Stimulated activated CD4-positive, alpha-beta T cell treated with anti-CD3 and anti-CD28 coated beads, Interleukin-1b, Interleukin-23, amount 100 ng/mL, for 48 hours (primary cell): ENCODE measurements at places on chromosomes 4 and X.

GRCh38 chrX:9670136-9670814 lies 95.4 kb downstream of the GPR143 start:
- DNase-seq, result no peak

DNA sequence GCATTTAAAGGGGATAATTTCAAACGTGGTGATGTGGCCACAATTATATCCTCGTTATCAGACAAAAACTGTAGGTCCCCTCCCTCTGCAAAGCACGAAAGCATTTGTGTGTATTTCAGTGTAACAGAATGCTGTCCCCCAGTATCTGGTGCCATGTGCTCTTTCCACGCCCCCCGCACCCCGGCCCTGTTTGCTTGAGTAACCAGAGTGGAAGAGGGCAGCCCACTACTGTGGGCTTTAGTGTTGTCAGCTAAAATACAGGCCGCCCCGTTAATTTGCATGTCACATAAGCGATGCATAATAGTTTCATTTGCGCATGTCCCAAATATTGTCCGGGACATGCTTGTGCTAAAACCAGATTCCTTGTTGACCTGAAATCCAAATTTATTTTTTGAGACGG lies 110.1 kb downstream of the PHKA2 start:
- DNase-seq, result no peak

GRCh38 chr4:37976991-37977470 lies 16.8 kb downstream of the PTTG2 start:
- peak; percentile 74 for DNase-seq

- DNase-seq, result no peak
These were observed 41.1 kb upstream of the NKAP start for GRCh38 chrX:119984652-119985051.

DNA sequence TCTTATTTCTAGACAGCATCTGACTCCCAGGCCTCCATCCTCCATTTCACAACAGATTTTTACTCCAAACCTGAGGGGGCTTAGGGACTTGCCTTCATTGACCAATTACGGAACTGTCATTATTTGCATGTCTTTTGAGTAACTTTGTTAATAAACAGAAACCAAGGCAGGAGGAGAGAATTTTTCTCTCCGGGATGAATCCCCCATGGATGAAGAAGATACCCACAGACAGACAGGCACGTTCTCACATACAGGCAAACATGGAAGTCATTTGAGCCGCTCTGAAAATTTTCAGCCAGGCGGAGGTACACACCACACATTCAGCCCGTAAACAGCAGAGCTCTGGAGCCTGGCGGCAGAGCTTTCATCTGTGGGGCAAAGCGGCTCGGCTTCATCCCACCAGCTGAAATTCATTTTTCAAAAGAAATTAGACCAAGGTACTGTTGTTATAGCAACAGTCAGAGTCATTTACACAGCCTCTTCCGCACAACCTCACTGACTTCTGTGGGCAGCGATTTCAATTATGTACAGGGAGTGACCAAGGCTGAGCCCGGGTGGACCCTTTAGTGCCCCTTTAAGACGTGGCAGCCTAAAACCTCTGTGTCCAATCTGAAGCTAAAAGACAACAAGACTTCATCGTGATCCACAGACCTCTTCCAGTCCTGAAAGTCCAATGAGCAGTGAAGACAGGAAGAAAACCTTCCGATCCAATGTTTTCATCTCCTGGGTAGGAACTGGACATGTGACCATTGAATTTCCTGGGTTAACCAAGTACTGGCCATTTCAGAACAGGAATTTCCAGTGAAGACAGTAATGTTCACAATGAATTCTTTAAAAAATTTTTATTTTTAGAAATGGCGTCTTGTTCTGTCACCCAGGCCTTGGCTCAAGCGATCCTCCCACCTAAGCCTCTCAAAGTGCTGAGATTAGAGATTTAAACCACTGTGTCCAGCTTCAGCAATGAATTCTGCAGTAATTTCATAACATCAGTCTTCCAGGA lies 237.0 kb downstream of the MGST2 start:
- no peak for DNase-seq

- no peak for DNase-seq
These were observed 499.5 kb downstream of the ANKRD50 start for GRCh38 chr4:124212815-124213630.

GRCh38 chr4:52822972-52823701 lies 39.0 kb upstream of the RASL11B start:
- peak; percentile 18 for DNase-seq

DNA sequence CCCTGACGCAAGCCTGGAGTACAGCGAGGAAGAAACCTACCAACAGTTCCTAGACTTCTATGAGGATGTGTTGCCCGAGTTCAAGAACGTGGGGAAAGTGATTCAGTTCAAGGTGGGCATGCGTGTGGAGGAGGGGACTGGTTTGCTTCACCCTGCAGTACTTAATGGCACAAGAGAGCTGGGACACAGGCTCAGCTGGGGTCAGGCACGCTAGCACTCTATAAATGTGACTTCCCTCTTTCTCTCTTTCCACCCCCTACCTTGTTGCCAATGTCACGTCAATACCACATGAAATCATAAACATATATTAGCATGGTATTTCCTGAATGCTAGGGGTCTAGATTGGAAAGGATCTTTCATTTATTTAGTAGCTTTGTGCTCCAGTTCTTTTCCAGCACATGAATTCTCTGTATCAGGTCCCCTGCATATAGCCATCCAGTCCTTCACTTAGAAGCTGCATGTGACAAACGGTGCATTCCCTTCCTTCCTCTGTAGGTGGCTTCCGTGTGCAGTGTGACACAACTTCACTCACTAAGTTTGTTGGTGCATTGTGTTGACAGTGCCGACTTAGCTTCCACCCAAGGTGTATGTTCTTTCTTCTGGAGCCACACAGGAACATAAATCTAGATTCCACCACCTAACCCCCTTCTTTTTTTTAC lies 25.6 kb downstream of the ZRSR2 start:
- DNase-seq, result peak; percentile 4

- DNase-seq, result no peak
These were observed 365.7 kb upstream of the CPEB2 start for GRCh38 chr4:14636563-14636962.

- no peak for DNase-seq
These were observed 57.2 kb downstream of the USP38 start for GRCh38 chr4:143241892-143242291.

GRCh38 chr4:2800691-2801596 lies 8.1 kb downstream of the SH3BP2 start:
- DNase-seq, result no peak

GRCh38 chr4:39710098-39710896 lies 12.4 kb downstream of the UBE2K start:
- DNase-seq, result no peak

GRCh38 chr4:20254511-20255250 lies 3.0 kb downstream of the SLIT2 start:
- DNase-seq, result no peak

GRCh38 chr4:156695163-156695562 lies 276.4 kb downstream of the PDGFC start:
- DNase-seq, result no peak

- no peak for DNase-seq
These were observed 46.8 kb downstream of the SULT1B1 start for GRCh38 chr4:69713593-69713992.

GRCh38 chrX:33277046-33277445 lies 65.7 kb upstream of the DMD start:
- no peak for DNase-seq

- no peak for DNase-seq
These were observed 55.2 kb upstream of the HGFAC start for GRCh38 chr4:3386526-3386925.

DNA sequence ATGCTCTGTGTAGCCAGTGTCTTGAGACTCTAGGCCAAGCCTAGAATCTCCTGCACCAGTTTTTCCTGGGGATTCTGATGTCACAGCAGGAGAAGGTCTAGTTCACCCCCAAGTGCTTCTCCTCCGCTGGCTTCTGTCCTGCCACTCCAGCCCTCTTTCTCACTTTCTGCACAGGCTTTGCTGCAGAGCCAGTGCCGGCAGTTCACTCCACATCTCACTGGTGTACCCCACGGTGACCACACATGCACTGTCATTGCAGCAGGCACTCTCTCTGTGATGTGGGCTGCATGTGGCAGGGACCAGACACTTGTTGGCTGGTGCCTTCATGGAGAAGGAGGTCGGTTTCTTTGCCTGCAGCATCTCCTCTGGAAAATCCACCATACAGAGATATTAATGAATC lies 643.8 kb upstream of the GALNTL6 start:
- DNase-seq, result no peak

DNA sequence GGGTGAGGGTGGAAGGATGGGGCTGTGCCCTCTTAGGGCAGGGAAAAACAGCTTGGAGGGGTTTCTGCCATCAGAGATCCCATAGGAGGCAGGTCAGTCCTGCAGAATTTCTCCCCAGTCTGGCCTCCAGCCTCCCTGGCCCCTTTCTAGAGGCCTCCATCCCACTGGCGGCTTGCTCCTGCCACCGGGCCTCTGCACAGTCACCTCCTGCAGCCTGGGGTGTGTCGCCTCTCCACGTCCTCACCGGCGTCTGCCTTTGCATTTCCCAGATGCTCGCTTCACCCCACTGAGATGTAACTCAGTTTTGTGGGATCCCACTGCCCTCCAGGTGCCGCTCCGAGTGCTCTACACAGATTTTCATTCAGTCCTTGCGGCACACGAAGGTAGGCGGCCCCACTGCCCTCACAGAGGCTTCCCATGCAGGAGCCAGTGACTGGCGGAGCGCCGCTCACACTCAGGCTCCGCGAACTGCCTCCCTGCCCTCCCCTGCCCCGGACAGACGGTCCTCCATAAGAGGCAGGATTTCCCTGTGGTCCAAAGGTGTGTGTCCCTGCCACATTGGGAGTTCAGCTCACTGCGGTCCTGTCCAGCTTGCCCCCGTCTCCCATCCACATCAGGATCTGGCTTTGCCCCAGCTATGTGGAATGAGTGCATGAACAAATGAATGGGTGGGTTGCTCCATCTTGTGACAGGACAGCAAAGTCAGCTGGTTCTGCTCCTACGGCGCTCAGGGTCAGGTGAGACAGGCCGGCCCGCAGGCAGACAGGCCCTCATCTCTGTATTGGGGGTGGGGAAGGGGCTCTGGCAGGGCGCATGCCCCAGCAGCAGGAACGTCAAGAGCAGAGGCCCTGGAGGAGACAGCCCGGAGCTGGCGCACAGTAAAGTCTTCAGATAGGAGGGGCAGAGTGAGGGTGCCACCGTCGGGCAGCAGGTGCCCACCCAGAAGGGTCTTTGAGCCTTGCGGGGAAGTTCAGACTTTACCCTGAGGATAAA lies 2.7 kb upstream of the TMEM271 start:
- DNase-seq, result no peak

DNA sequence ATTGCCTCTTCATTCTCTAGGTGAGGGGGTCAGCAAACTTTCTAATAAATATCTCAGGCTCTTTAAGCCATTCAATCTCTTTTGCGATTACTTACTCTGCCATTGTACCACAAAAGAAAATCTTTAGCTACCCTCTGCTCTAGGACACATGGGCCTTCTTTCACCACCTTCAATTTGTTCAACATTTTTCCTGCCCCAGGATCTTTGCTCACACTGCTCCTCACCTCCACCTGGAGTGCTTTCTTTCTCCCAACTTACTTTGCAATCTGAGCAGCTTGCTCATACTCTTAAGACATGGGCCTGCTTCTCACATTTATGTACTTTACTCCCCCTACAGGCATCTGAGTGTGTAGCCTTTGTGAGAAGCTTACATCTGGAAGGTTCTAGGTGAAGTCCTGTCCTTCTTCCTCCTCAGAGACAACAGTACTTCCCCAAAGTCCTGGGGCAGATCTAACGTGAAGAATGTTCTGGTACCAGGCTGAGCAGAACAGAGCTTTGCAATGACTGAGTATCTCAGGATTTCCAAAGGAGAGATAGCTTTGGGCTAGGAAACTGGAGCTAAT lies 55.0 kb upstream of the PRDM5 start:
- no peak for DNase-seq

GRCh38 chr4:113450295-113451080 lies 311.1 kb downstream of the CAMK2D start:
- no peak for DNase-seq

DNA sequence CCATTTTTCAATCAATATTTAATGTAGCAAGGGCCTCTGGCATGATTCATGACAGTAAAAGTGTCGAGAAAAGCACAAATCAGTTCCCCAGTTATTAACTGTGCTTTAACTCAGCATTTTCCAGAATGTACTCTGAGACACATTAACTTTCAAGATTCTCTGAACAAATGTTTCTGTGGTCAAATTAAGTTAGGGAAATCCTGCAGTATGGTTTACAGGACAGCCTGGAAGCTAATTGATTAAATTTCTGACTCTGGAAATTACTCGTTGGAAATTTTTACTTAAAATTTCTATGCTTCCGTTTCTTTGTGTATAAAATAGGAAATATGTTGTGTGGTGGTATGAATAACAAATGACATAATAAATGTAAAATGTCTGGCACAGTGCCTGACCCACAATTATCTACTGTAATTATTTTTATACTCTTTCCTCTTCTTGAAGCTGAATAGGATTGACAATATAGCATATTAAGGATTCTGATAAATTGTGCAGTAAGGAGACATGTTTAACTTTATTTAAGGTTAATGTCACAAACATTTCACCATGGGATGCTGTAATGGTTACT lies 33.7 kb downstream of the STK32B start:
- DNase-seq, result no peak

DNA sequence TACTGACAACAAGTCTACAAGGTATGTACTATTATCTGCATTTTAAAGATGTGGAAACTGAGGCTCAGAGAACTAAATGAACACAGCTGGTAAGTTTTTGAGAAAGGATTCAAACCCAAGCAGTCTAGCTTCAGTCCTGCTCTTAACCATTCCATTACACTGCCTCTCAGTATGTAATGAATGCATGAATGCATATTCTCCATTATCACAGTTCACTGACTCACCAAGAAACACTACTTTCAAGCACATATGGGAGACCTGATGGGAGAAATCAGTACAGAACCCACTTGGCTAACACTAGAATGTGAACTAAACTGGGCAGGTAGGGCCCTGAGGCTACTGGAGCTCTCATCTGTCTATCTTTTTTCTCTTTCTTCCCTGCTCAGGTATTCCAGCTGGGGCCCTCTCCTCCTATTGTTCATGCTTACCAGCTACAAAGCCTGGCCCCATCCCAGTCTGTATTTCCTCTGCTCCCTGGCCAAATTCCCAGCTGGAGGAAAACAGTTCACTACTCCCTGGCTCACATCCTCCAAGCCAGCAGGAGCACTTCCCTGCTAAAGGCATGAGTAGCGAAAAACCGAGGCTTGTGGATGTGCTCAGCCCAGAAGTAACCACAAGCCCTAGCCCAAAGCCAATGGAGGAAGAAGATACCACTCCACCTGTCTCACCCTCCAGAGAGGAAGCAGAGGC lies 178.2 kb upstream of the ARHGEF9 start:
- DNase-seq, result no peak

DNA sequence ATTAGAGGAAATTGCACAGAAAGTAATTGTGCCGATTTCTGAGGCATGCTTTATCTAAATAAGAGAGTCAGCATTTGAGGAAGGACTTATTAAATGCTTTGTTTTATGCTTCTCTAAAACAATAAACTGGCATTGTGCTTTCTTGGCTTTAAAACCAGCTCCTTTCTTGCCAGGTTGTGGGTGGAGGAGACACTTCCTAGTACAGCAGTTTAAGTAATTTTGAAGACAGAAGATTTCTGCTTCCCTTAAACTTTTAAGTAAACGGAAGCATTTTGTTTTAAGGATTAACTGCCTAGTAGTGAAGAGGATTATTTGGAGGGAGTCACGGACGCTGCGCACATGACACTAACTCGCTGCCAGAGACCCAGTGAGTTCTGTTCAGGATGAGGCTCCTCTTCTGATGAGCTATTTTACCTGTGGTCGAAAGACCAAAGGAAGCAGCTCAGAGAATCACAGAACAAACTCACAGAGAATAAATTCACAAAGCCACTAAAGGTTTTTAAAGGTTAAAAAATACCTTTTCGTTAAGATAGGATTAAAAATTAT lies 169.5 kb downstream of the TLL1 start:
- DNase-seq, result no peak
